ENCODE measurements at places on chromosomes 1 and 21. TPM values are rescaled to one million over a fixed set of nuclear protein-coding genes. Genes with fewer than 3 reads are reported as not detected.

AGT gene
- total RNA-seq, result not detected

WDR64 gene
- total RNA-seq, result 0.37 TPM

CLCNKB gene
- total RNA-seq, result not detected

SPATA17 gene
- not detected for total RNA-seq

CFHR4 gene
- total RNA-seq, result not detected

LRRN2 gene
- not detected for total RNA-seq
